ENCODE measurements at places on chromosomes 3 and 15.

- no peak for DNase-seq
Observed at GRCh38 chr15:90095521-90095959, 6.7 kb downstream of the IDH2 start.

- DNase-seq = no peak
Observed at GRCh38 chr15:31305375-31305774, 21.3 kb upstream of the KLF13 start.

GRCh38 chr15:94323076-94323475, 91.7 kb downstream of the MCTP2 start:
- DNase-seq = no peak

- DNase-seq = no peak
Observed at GRCh38 chr15:39582286-39582976, 1.6 kb downstream of the THBS1 start.
